ENCODE measurements at places on chromosomes 16 and 17. TPM values are rescaled to one million over a fixed set of nuclear protein-coding genes. Genes with fewer than 3 reads are reported as not detected.

The TEKT5 gene
- polyA plus RNA-seq: not detected

The CX3CL1 gene
- 16.5 TPM for polyA plus RNA-seq

The METTL2A gene
- polyA plus RNA-seq: 16.1 TPM

The ABCC11 gene
- polyA plus RNA-seq: 0.20 TPM

The RND2 gene
- 3.3 TPM for polyA plus RNA-seq

The KCNH4 gene
- polyA plus RNA-seq: not detected

The PMFBP1 gene
- 1.5 TPM for polyA plus RNA-seq
